Activated CD4-positive, alpha-beta T cell treated with anti-CD3 and anti-CD28 coated beads for 48 hours (primary cell): ENCODE measurements at places on chromosomes 5 and 9.

DNA sequence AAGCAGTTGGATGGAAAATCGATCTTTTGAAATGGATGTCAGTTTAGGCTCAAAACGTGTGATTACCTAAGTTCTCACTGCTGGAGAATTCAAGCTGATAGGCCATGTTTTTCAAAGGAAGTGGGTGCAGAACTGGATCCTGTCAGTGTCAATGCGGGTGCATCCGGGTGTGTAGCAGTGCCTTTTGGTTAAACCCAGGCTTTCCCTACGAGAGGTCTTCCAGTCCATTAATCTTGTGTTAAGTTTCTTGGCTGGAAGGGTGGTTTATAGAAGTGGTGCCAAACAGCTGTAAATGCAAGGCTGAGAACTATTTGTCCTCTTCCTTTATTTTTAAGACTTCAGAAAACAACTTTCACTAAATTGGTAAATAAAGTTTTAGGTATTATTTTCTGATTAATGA lies 71.9 kb downstream of the DAPK1 start:
- no peak for DNase-seq

DNA sequence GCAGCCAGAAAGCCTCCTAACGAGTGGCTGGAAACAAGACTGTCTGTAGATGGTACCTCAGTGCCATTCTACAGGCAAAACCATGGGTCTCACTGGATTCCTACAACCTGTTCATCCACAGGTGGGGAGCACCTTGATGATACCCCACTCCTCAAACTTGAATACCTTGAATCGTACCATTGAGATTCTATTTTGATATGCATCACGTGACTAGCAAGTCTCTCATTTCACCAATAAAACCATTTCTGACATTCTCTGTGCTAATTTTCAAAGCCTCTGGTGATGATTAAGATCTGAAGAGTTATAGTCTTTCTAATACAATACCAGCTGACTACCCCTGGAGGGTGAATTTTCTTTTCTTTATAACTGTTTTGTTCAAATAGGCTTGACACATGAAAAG lies 188.9 kb downstream of the ADAMTS12 start:
- no peak for DNase-seq

GRCh38 chr9:115653171-115653606 lies 500.4 kb upstream of the PAPPA start:
- no peak for DNase-seq

- no peak for DNase-seq
Measured at GRCh38 chr9:76451234-76451633, 7.7 kb upstream of the GCNT1 start.

GRCh38 chr5:56299212-56299611 lies 66.1 kb upstream of the ANKRD55 start:
- DNase-seq = no peak

DNA sequence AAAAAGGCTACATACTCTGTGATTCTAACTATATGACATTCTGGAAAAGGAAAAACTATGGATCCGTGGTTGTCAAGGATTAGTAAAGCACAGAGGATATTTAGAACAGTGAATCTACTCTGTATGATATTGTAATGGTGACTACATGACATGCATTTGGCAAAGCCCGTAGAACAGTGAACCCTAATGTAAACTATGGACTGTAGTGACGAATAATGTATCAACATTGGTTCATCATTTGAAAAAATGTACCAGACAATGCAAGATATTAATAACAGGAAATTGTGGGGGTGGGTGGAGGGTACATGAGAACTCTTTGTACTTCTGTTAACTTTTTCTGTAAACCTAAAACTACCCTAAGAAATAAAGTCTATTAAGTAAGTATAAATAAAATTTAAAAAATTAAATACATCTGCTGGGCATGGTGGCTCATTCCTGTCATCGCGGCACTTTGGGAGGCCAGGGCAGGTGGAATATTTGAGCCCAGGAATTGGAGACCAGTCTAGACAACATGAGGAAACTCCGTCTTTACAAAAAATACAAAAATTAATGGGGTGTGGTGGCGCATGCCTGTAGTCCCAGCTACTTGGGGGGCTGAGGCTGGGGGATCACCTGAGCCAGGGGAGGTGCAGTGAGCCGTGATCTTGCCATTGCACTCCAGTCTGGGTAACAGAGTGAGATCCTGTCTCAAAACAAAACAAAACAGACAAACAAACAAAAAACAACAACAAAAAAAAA lies 101.7 kb upstream of the TBC1D2 start:
- DNase-seq = no peak

- DNase-seq = no peak
Measured at GRCh38 chr5:11602298-11602697, 301.9 kb downstream of the CTNND2 start.

DNA sequence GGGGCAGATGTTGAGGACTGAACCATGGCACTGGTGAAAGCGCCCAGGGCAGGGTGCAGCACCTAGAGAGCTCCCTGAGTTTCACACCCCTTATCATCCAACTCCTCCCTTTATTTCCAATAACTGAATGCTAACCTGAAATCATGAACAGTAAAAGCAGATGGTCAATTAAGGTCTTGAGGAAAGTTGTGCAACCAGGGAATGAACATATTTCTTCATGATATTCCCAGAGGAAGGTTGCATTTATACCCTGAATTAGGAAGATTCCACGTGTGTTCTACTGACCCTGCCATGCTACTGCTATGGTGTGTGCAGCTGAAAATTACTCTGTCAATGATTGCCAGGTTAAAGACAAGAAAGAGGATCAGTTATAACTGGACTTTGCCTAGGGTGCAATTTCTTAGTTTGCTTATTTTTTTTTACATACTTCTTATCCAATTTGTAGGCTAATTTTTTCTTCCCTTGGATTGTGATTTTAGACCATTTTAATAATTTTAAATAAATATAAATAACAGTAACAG lies 319.8 kb downstream of the SEMA5A start:
- DNase-seq = no peak

DNA sequence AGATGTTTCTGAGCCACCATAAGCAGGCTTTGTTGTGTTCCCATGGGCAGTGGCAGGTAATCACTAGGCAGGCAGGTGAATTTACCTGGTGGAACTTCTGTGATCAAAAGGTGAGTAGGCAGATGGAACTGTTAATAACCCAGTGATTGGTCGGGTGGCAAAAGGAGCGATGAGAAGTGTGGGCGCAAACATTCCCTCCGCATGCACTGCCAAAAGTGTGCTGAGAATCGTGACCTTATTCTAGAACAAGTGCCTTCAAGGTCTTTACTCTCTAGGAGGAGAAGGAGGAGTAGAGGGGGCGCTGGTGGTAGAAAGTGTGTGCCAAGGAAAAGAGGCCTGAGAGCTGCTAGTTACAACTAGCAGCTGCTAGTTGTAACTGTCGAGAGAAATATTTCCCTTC lies 3.3 kb downstream of the OTULINL start:
- no peak for DNase-seq

DNA sequence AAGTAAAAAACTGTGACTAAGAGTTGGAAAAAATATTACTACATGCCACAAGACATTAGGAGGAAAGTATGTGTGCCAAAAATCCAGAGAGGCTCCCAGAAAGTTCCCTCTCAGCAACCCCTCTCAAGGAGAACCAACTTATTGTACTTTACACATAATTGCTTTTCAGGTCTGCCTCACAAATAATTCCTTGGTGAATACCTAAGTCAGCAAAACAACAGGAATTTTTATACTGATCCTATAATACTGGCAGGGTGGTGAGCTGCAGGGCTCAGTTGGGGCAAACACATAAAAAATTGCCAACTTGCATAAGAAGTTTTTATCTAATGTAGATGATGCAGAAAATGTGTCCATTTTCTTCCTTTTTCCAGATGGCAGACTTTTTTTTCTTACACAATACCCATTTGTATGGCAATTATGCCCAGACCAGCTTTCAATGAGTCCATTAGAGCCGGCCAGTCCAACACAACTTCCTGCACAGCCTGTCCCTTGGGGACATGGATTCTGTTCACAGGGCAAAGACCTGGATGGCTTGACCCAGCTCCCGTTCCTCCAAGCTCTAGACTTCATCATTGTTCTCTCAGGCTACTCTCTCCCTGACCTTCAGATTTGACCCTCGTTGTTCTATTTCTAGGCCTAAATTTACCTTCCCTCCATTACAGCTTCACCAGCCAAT lies 31.3 kb downstream of the MARCHF3 start:
- DNase-seq = no peak

DNA sequence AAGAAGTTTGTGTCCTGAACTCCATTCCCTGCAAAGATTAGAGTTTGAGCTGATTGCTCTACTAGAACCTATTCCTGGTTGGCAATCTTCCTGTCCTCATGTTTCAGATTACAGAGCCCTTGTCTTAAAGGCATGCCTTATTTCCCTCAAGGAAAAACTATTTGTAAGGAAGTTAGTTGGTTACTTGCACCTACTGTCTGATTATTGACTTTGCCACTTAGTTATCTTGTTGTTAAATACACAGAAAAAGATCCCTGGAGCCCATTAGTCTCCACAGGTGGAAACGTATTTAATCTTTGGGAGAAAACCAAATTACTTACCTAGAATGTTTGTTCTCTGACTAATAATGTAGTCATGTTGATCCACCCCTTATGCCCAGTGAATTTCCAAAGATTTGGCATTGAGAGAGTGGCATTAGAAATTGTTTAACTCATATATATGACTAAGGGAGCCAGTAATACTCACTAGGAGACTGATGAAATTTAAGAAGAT lies 132.3 kb upstream of the ELL2 start:
- no peak for DNase-seq

DNA sequence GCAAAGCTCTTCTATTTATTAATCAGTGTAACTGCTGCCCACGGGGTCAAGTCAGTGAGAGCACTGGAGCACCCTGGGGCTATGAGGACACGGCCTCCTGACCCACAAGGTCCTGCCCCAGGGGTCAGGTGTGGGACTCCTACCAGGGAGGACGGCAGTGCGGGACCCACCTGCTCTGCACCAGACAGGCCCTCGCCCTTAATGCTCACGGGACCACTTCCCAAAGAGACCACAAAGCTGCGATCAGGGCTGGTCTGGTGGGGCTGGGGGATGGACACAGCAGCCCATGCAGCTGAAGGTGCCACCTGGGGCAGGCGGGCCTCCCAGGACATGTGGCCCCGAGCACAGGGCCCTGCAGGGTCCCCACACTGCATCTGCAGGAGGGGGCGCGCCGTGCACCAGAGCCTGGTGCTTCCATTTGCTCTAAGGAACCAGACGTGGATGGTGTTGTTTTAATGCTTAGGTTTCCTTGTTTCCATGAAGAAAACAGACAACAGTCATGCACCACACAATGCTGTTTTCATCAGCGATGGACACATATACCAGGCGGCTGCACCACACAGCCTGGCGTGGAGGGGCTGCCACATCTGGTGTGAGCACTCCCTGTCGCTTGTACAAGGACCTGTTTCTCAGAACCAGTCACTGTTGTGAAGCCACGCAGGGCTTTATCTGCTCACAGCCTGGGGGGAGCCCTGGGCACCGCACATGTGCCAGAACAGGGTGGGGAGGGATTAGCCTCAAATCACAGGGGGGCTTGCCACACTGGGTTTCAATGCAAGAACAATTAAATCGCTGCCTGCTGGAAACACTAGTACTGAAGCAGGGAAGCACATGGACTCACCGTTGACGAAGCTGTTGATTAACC lies 22.6 kb downstream of the CLPTM1L start:
- no peak for DNase-seq

DNA sequence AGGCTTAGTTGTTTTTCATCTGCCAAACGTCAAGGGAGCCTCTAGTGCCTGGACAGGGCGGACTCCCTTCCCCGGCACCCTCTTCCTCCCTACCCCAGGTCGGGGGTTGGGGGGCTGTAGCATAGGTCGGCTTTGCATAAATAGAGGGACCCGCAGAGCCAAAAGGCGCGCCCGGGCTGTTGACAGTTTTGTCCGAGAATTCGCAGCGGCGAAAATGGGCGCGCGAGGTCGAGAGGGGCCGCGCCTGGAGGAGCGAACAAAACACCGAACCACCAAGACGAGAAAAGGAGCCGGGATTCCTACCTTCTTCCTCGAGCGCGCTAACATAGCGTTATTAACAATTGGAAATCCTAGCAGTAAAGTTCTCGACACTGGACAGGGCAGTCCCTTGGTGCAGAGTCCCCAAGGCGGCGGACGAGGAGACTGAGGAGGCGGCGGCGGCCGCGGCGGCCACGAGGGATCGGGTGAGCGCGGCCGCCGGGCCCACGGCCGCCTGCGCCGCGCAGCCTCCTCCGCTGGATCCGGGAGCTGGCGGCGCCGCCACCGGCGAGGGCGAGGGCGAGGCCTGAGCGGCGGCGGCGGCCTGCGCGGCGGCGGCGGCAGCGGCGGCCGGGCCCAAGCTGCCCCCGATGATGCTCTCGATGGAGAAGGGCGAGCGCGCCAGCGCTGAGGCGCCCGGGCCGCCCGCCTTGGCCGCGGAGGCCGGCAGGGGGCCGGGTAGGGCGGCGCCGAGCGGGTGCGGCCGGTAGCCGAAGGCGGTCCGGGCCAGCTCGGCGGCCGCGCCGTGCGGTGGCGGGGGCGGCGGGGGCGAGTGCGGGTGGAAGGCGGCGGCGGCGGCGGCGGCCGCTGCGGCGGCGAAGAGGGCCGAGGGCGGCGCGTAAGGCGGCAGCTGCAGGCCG lies 1.7 kb downstream of the FOXD1 start:
- peak; percentile 9 for DNase-seq

DNA sequence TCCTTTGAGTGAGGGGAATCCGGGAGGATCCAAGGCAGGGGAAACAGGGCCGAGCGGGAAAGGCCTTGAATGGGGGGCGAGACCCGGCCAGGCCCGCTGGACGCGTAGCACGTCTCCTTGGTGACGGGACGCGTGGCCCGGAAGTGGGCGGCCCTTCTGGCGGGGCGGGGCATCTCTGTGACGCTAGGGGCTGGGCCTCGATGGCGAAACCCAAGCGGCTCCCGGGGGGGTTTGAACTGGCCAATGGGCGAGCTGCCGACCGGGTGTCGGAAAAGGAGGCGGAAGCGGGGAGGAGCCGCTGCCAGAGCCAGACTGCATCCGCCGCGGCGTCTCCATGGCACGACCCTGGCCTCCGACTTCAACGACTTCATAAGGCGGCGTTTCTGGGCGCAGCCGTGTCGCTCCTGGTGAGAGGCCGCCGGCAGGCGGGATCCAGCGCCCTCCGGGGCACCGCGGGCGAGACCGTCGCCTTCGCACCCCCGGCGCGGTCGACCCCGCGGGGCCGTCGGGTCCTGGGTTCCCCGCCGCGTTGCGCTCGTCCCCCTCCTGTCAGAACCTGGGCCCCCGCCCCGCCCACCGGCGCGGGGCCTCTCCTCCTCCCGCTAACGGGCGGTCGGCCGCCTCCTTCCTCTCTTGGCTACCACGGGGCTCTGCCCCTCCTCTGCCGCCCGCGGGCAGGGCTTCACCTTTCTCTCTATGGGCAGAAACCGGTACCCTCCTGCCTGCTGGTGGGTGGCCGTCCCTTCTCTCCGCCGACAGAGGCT lies at the start of gene ODF2:
Gene ODF2, plus strand, starts transcription at position 158 of the 764 bp plus-strand sequence. Its CDS starts 86 bp downstream, at position 244.
- DNase-seq = peak; percentile 99

GRCh38 chr9:38641985-38642864 lies 21.8 kb upstream of the ANKRD18A start:
- DNase-seq = peak; percentile 8
